ENCODE measurements at places on chromosomes 5 and 9.

DNA sequence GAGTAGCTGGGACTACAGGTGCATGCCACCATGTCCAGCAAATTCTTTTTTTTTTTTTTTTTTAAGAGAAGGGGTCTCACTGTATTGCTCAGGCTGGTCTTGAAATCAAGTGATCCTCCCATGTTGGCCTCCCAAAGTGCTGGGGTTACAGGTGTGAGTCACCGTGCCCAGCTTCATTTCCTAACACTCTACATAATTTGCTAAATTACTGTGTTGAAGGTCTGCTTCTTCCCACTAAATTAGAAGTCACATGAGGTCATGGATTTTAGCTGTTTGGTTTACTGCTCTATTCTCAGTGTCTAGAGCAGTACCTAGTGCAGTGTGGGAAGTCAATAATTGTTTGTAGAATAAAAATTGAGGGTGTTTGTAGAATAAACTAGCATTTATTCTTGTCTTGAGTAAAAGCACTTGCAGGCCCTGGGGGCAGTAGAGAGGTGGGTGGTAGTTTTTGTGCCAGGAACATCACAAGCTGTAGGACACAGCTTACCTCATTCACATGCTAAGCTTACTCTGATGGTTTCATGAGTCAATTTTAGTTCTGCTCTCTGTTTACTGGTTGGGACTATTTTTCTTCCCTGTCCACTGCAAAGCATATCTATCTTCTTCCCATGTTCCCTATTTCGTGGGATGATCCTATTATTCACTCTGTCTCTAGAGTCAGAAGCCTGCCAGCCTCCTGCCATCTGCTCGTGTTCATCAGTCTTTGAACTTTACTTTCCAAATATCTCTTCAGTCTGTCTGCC, 7.0 kb downstream of the TEX48 start:
- no peak for DNase-seq

GRCh38 chr5:38531518-38531917, 24.9 kb downstream of the LIFR start:
- DNase-seq = no peak

DNA sequence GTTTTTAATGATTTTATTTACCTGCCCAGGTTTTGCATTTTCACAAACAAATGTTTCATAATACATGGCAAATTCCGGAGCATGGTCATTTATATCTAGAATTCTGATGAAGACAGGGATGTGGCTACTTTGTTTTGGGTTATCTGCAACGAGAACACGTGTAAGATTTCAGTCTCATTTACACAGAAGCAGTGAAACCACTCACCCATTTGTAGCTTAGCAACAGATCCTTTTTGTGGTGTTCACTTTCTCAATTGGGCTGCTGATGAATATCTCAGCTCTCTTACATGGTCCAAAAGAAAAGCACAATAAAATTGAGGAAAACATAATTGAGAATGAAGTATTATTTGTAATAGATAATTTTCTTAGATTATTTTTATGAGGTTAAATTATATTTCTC, 148.6 kb downstream of the CDH9 start:
- no peak for DNase-seq

DNA sequence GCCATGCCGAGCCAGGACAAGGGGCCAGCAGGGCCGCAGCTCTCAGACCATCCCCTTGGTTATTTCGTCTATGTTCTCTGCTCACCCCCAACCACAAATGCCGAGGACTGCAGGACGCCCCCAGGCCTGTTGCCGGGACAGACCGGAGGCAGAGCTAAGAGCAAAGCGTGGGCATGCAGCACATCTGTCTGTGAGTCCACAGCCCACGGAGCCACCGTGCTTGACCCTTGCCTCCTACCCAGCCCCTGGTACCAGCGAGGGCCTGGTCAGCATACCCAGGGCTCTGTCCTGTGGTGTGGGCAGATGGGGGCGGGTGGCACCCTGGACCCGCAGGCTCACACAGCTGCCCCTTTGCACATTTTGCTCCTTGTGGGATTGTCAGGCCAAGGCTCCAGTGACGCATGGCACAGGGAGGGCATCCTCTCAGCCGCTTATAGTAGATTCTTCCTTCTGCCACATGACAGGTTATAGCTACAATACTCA, 4.7 kb downstream of the BRD3 start:
- DNase-seq = no peak

- no peak for DNase-seq
Measured at GRCh38 chr5:169424279-169424655, 123.3 kb upstream of the SLIT3 start.

DNA sequence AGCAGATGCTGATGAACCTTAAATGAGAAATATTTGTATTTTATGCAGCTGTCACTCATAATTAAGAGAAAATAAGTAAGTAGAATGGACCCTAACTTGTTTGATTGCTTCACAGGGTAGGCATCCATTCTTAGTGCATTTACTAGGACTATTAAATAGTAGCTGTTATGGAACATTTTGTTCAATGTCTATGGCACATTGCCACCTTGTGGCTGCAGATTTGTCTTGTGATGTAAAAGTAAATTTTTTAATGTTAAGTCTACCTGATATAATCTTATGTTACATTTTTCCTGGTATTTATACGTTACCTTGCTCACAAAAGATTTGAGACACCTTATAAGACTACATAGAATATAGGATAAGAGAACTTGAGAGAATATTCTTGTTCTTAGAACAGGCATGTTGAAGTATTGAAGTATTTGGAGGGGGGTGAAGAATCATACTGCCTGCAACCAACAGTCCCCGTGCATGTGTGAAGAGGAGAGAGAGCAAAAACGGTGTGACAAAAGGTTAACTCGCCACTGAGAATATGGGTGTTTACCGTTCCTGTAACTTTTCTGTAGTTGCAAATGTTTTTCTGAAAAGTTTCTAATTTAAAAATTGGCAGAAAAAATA, 161.1 kb downstream of the MAST4 start:
- no peak for DNase-seq

DNA sequence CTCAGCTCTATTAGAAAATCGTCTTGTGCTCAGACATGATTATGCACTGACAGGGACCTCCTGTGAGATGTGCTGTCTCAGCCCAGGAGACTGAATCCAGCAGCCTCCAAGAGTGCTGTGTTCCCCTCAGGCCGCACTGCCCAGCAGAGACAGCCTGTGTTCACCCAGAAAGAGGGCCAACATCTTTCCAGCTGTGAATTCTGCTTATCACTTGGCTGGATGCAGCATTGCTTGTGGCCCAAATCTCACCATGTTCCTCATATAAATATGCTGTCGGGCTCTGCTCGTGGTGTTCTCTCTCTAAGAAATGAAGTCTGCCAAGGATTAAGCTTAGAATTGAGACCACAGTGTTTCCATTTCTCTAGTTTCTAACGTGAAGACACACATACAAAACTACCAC, 983.0 kb upstream of the WWC1 start:
- DNase-seq = no peak

GRCh38 chr5:95102080-95102479, 182.8 kb downstream of the MCTP1 start:
- DNase-seq = no peak

DNA sequence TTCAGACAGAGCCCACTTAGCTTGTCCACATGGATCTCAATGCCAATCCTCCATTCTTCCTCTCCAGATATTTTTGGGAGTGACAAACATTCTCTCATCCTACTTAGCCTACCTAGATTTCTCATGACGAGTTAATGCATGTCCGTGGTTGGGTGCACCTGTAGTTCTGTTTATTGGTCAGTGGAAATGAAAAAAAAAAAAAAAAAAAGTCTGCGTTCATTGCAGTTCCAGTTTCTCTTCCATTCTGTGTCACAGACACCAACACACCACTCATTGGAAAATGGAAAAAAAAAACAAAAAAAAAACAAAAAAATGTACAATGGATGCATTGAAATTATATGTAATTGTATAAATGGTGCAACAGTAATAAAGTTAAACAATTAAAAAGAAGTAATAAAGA, 59.0 kb downstream of the BASP1 start:
- DNase-seq = no peak

GRCh38 chr5:69140827-69141226, 26.1 kb upstream of the CCNB1 start:
- DNase-seq = no peak

DNA sequence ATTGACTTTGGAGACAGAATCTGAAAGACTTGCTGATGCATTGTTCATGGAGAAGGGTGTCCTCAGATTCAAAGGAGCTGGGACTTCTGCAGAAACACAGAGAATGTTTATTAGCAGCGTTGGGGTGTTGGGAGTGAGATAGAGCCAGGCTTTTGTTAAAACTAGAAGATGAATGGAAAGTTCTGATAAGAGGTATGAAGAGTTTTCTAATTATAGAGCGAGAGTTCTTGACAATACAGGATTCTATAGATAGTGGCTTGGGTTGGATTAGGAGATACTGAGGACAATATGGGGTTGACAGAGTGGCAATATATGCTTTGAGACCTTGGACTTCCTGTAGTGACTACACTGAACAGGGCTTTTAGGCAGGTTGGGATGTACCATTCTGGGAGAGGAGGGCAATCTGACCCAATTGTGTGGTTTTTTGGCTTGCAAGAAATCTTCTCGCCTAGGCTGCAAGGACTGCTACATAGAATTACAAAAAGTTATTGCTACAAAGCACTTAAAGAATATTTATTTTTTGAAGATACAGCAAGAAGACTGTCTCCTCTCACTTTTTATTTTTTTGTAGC, 83.1 kb downstream of the FER start:
- no peak for DNase-seq

DNA sequence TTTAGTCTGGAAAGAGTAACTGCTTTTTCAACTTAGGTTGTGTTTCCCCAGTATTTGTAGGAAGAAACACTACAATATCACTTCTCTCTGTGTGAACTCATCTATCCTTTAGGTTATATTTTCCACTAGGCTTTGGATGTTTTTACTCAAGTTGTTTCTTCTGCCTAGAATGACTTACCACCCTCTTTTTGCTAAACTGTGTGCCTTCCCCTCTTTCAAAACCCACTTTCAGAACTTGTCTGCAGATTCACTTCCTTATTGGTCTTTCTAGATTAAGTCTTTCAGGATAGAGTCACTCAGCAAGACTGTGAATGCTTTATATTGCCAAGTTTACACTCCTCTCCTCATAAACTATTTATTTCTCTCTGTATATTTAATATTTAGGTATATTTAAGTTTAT, 14.2 kb upstream of the CAST start:
- no peak for DNase-seq

GRCh38 chr9:134686896-134687295, 45.3 kb downstream of the COL5A1 start:
- no peak for DNase-seq

- no peak for DNase-seq
Measured at GRCh38 chr5:4781299-4781698, 358.8 kb upstream of the ADAMTS16 start.

DNA sequence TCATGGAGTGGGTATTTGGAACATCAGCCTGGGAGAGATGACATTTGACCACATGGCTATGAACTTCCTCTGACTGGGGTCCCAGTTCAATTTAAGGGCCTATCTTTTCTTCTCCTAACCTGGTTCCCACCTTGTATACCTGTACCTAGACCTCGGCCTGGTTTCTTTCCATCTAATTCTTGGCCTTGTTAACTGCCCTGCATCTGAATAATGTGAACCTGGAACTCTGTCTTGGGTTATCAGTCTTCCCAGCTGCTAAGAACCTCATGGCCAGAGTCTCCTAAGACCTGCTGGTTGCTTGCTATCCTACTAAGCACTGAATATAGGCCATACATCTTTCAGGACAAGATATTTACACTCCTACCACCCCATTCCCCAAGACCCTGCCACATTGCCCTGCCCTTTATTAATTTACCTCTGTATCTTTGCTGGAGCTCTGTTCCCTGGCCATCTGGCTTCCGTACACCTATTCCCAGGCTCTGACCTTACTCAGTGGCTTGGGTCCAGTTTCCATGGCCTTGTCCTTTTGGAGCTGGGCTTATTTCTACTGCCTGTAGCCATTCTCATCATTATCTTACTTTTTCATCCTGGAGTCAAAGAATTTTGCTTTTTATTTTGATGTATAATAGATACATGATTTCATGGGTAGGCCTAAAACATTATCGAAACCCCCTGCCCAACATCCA, 6.6 kb downstream of the PSAT1 start:
- DNase-seq = no peak

GRCh38 chr5:124651663-124652513, 94.6 kb downstream of the ZNF608 start:
- no peak for DNase-seq

DNA sequence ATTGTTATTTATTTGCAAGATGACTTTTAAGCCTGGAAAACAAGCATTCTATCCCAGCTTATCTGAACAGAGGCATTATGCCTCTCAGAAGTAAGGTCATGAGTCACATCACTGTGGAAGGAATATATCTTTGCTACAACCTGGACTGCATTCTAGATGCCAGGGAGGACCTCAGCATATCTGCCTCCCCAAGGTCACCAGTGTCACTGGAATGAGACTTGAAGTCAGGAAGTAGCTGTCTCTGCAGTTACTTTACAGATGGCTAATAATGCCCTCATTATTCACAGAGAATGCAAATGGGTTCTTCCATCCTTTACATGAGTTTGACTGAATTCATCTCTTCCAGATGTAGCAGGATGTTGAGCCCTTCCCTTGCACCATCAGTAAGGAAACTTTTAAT, 4.4 kb upstream of the FAM13B start:
- no peak for DNase-seq

DNA sequence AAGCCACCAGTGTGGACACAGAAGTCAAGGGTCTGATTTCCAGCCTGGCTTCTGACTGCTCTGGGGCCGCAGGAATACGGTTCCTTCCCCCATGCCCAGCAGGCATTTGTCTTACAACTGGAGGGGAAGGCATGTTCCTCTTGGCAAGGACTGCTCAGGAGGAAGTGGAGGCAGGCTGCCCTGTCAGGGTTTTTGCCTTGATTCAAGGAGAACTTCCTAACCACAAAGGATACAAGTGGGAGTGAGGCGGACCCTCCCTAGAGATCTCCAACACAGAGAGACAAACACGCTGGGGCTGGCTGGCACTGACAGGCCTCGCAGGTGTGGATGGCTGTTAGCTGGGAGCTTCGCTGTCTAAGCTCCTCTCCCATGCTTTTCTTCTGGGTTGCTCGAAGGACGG, 19.1 kb downstream of the TGFBI start:
- DNase-seq = no peak

DNA sequence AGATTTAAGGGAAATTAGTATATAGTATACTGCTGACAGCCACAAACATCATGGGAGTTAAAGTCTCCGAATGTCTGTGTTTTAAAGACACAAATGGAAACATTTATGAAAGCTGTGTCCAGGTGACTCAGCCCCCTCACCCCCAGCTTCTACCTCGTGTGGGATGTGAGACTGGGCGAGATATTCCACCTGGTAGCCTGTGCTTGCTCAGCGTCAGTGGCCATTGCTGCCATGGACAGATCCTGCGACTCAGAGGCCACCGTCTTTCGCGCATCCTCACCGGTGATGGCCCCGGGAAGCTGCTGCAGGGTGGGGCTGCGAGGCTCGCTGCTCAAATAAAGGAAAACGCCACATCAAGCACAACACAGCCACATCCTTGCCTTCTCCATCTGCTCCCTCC, 31.2 kb upstream of the EXOC3 start:
- DNase-seq = no peak
